ENCODE measurements at places on chromosomes 5 and 9.

GRCh38 chr5:41151564-41151963 is 61.8 kb downstream of the C6 start:
- no peak for DNase-seq

GRCh38 chr9:91047529-91047928 is 245.9 kb downstream of the SYK start:
- DNase-seq = peak; percentile 44

GRCh38 chr5:128304088-128304487 is 220.5 kb downstream of the SLC12A2 start:
- no peak for DNase-seq

- no peak for DNase-seq
Observed at GRCh38 chr5:174271316-174271715, 225.8 kb downstream of the NSG2 start.

DNA sequence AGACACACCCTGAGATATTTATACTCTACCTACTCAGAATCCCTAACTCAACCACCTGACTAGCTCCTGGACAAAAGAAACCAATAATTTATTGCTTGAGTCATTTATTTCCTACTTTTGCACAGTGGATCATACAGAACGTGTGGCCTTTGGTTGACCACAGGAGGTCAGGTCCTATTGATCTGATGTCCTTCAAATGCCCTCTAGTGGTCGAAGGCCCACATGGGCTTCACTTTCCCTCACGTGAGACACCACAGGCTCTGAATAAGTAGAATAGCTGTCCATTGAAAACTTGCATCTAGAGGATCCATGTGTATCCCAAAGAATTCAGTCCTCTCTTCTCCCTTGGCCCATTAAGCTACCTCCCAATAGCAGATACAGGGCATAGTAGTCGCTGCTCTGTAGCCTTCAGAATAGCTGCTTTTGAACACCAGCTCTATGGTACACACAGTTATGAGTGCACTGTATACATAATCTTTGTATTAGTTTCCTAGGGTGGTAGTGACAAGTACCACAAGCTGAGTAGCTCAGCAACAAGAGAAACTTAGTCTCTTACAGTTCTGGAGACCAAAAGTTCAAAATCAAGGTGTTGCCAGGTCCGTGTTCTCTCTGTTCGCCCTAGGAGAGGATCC is 177.6 kb upstream of the SMARCA2 start:
- no peak for DNase-seq

DNA sequence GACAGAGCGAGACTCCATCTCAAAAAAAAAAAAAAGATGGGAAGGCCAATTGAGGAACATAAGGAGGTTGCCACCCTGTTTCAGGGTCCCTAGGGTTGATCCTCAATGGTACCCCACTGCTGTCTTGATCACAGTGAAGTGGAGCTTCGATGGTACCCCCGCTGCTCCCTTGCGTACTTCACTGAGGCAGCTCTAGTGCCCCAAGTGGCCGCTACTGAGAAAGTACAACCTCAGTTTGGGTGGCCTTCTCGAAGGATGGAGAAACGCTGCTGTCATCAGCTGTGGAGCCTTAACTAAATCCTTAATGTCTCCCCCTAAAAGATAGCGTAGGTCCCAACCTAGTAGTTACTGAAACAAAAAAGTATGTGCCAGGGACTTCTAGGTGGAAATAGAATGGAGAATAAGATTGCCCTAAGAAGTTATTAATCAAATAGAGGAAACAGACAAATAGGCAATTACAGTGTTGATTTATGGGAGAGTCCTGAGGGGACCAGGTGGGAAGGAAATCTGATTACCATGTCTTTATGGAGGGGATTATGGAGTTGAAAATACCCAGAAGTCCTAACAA is 6.3 kb downstream of the TESK1 start:
- no peak for DNase-seq

DNA sequence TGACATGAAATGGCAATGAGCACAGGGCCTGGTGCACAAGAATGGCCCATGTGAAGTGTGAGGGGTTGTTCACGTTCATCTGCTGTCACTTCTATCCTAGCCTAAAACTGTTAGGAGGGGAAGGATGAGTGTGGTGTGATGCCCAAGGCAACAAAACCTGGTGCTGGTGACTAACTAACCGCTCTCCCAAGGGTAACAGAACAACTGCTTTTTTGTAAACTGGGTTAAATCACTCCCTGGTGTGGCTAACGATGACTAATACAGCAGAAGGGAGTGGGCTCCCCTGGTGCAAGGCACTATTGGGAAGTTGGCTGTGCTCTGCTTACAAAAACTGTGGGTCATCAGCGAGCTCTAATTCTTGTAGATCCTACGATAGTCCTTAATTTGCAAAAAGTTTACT is 103.2 kb upstream of the VCAN start:
- no peak for DNase-seq

DNA sequence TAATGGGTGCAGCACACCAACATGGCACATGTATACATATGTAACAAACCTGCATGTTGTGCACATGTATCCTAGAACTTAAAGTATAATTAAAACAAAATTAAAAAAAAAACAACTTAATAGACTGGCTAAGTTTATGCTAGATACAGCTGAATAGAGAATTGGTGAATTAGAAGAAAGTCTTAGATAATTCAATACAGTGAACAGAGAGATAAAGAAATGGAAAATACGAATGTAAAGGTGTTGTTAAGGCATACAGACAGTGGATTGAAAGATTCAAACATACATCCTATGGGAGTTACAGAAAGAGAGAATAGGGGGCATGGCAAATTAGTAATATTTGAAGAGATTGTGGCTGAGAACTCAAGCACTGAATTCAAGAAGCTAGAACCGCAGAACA is 75.4 kb downstream of the RASGRF2 start:
- no peak for DNase-seq

DNA sequence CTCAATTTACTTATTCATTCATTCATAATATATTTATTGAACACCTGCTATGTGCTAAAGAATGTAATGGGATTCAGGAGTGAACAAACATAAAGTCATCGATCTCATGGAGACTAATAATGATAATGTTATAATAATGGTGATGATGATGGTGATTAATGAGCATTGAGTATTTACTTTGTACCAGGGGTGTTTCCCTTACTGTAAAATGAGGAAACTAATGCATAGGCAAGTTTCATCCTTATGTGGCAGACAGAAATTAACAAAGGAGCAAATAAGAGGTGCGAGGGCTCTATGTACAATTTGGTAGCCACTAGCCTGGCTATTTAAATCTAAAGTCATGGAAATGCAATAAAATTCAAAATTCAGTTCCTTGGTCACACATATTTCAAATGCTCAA is 11.1 kb upstream of the LCP2 start:
- no peak for DNase-seq

DNA sequence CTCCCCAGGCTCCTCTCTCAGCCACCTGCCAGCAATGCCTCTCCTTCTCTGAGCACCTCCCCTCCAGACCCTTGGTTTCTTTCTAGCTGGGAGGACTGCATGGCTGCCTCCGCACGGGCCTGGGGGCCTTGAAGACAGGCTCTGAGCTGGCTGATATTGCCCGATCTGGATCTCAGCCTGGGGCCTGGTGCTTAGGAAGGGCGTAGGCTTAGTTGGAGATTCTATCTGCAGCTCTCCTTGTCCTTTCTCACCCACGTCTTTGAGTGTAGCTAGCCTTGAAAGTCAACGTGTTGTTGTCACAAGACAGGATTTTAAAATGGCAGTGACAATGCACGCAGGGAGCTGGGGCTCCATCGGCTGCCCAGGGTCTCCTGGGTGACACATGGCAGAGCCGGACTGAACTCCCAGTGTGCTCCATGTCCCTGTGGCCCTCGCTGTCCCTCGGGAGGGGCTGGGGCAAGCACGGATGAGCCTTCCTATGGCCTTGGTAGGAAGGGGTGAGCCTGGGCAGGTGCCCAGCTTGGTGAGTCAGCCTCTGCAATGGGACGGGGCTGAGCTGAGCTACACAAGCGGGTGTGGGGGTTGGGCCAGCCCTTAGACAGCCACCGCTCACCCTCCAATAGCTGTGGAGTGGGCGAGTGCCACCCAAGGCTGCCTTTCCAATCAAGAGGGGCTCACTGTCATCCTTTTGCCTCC is 9.4 kb downstream of the ADAMTSL2 start:
- no peak for DNase-seq

GRCh38 chr9:14089051-14089803 is 224.7 kb downstream of the NFIB start:
- DNase-seq = no peak

- no peak for DNase-seq
Observed at GRCh38 chr5:160312134-160312959, at the start of gene CCNJL. TSS of gene CCNJL (minus strand) at chr5:160312564. CDS start at chr5:160311923, 641 bp downstream.

- DNase-seq = no peak
Observed at GRCh38 chr5:40360685-40361084, 319.0 kb upstream of the PTGER4 start.

GRCh38 chr5:170151097-170151831 is 45.6 kb downstream of the FOXI1 start:
- DNase-seq = peak; percentile 72

- no peak for DNase-seq
Observed at GRCh38 chr9:1554081-1555035, 460.8 kb upstream of the SMARCA2 start.

GRCh38 chr9:73270967-73271721 is 119.5 kb downstream of the ANXA1 start:
- no peak for DNase-seq

- no peak for DNase-seq
Observed at GRCh38 chr5:120446901-120447300, 17.2 kb upstream of the PRR16 start.

DNA sequence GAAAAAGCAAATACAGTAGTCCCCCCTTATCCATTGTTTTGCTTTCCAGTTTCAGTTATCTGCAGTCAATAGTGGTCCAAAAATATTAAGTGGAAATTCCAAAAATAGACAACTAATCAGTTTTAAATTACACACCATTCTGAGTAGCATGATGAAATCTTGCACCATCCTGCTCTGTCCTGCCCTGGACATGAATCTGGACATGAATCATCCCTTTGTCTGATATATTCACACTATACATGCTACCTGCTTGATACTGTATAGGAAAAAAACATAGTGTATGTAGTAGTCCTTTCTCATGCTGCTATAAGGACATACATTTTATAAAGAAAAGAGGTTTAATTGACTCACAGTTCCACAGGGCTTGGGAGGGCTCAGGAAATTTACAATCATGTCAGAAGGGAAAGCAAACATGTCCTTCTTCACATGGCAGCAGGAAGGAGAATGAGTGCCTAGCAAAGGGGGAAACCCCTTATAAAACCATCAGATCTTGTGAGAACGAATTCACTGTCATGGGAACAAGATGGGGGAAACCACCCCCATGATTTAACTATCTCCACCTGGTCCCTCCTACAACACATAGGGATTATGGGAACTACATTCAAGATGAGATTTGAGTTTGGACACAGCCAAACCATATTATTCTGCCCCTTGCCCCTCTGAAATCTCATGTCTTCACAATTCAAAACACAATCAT is 153.9 kb downstream of the ARRDC3 start:
- no peak for DNase-seq

DNA sequence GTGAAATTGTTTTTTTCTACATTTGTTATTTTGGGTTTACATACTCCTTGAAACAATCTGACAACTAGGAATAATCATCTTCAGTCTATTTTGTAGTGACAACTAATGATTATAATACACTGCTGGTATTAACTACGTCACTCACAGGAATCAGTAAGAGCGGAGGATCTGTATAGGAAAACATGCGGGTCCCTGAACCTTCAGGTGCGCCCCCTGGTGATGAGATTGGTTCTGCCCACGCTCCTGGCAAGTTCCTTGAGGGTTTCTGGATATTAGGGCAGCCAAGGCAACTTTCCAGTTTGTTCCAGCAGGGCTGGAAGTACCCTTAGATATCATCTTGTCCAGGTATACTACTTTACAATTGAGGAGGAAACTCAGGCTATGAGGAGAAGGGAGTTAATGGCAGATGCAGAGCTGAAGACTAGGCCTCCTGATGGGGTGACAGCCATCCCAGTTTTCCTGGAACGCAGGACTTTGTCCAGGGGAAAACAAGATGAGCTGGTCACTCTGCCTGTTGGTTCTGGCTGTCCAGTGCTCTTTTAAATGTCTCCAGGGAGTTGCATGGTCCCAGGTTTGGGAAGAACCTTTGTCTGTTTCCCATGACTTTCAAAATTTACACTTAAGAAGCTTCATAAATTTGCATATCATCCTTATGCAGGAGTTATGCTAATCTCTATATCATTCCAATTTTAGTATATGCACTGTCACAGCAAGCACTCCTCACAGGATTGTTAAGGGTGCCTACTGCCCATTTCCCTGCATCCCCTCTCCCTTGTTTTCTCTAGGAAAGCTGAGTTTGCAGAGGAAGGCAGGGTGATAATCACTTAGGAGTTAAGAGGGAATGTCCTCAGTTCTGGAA is 14.9 kb upstream of the WNT8A start:
- peak; percentile 80 for DNase-seq

GRCh38 chr9:112076814-112077213 is 98.3 kb downstream of the SUSD1 start:
- DNase-seq = no peak

DNA sequence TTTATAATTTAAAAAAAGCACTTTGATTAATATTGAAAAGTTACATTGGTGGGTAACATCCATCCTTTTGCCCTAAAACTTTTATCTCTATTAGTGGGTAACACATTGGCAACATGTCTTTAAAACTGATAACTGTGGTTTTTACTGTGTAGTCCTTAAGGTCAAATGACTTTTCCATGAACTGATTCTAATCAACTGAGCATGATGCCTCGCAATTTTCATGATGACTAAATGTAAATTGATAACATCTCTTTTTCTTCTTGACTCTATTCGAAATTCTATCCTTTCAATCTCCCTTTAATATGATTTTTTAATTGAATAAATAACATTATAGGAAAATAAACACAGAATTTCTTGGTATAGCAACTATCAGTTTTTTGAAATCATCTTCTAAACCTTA is 6.3 kb upstream of the IL5 start:
- DNase-seq = no peak

DNA sequence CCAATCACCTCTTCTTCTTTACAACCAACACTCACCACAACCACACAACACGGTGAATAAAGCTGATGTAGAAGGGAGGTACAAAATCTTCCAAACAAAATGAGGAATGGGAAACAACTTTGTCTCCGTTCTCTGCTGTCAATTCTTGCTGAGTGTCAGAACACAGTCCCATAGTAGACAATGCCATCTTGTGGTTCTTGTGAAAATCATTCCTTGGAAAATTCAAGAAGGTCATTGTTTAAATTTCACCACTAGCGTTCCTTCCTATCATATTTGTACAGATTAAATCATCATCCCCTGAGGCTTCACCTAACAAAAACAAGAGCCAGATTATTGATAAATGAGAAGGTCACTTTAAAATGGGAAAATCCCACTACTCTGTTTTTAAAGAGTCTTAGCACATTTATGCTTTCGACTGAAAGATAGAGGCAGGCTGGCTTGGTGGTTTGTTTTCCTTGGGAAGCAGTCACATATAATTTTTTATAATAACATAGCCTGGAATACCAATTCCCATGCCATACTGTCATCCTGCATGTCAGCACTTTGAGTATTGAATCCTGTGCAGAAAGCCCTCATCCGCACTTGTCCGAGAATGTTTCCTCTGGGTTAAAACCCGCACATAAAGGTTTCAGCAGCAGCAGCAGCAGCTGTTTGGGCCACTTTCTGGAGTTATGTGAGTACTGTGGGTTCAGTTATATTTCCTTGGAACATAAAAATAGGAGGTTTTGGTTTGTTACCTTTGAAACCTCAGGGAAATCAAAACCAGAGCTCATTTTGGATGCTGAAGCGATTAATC is 395.0 kb upstream of the SMARCA2 start:
- DNase-seq = no peak

GRCh38 chr5:109612278-109612905 is 77.3 kb upstream of the MAN2A1 start:
- no peak for DNase-seq

Measured in right atrium auricular region (tissue), 2 donors.